Stimulated activated CD4-positive, alpha-beta T cell treated with anti-CD3 and anti-CD28 coated beads, Interleukin-2, amount 100 ng/mL, for 4 hours (primary cell): ENCODE measurements at places on chromosomes 6 and 20.

GRCh38 chr20:53685070-53685595 is 91.5 kb upstream of the ZNF217 start:
- DNase-seq: no peak

- no peak for DNase-seq
These were observed 27.2 kb downstream of the MCUR1 start for GRCh38 chr6:13787137-13787536.

DNA sequence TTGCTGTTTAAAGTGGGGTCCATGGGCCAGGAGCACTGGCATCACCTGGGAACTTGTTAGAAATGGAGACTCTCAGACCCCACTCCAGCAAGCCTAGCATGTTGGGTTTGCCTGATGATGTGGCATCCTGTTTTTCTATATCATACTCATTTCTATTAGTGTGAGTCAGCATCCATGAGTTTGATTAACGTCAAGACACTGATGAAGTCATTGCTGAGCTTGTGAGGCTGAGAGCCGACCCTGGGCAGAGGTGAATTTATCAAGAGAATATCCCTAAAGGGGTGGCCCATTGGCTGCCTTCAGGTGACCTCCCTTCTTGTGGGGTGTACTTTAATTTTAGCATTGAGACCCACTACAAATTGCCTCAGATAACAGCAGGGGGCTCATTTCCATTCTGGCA is 43.4 kb upstream of the RNF144B start:
- no peak for DNase-seq

DNA sequence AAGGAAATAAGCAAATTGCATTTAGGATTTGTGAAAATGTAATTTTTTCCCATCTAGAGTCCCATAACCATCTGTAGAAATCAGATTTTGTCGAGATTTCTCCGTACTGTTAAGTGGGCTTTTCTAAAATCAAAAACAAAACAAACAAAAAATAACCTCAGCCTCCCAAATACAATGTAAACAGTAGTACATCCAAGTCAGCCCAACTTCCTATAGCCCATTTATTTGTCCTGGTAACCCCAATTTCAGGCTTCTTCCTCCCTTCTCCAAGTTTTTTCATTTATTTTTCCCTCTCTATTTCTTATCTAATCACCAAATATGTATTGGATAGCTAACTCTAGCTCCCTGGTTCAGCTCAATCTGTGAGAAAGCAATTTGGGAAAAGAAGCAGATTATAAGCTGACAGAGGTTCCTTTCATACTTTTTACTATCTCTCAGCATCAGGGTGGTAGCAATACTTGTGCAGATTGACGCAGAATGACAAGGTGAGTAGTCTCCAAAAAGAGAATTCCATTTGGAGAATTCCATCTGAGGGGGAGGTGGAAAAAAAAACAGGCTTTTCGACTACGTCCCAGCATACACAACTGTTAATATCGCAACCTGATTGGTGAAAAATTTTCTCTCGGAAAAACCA is 132.6 kb upstream of the BTN3A2 start:
- no peak for DNase-seq

- no peak for DNase-seq
These were observed 21.5 kb downstream of the VNN2 start for GRCh38 chr6:132736239-132736638.

DNA sequence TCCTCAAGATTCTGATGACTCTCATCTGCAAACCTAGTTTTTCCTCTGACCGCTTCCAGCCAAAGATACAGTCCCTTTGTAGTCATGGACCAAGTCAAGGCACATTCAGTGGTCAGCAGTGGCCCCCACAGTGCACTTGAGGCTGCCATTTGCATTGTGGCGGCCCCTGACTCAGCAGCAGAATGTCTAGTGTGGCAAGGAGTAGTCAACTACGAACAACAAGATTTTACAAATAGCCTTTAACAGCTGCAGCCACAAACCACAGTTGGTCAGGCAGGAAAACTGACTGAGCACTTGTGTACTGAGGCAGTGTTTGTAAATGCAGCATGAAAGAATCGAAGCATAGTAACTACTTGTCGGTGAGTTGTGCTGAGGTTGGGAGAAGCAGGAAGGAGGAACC is 49.6 kb downstream of the SLC2A12 start:
- DNase-seq: no peak

DNA sequence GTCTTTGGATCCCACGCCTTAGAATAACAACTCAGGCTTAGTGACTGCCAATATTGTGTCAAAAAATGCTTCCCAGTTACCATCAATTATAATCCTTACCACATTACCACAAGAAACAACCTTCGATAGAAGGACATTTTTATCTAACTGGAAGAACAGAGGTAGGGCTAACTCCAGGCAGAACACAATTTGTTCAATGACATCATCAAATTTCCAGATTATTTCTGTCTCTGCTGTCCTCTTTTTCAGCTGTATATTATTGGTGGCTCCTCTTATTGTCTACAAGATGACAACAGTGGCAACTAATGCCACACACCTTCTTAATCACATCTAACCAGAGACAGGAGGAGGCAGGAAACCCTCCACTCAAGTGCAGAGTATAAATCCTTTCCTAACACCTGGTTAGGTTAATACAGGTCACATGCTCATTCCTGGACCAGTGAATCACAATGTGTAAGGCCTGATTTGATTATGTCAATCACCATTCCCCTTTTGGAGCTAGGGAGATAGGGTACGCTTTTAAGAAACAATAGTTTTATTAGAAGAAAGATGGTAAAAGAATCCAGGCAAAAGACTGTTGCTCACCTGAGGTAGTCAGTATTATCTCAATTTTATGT is 18.0 kb downstream of the KHDC1L start:
- DNase-seq: no peak
